Memory B cell (primary cell): ENCODE measurements at places on chromosomes 4 and X.

DNA sequence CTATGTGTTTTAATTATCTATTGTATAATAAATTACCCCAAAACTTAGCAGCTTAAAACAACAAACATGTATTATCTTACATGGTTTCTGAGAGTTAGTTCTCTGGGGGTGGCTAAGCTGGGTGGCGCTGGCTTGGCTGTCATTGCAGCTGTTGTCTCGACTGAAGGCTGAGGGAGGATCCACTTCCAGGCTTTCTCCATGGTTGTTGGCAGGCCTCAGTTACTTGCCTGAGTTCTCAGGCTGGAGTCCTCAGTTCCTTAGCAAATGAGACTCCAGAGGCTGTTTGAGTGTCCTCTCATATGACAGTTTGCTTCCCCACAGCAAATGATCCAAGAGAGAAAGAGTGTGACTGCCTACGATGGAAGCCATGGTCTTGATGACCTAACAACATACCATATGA is 23.5 kb upstream of the GALNT7 start:
- no peak overlapping the region for H3K4me3 ChIP-seq
- H3K36me3 ChIP-seq, result no peaks in the 10 kb centered on the region
- H3K27ac ChIP-seq, result no peak overlapping the region
- DNase-seq, result no peak

GRCh38 chr4:165502916-165503907 is 124.4 kb downstream of the CPE start:
- H3K27ac ChIP-seq, result no peak overlapping the region
- no peak for DNase-seq
- H3K27me3 ChIP-seq, result peaks cover 8% of the 10 kb centered on the region

DNA sequence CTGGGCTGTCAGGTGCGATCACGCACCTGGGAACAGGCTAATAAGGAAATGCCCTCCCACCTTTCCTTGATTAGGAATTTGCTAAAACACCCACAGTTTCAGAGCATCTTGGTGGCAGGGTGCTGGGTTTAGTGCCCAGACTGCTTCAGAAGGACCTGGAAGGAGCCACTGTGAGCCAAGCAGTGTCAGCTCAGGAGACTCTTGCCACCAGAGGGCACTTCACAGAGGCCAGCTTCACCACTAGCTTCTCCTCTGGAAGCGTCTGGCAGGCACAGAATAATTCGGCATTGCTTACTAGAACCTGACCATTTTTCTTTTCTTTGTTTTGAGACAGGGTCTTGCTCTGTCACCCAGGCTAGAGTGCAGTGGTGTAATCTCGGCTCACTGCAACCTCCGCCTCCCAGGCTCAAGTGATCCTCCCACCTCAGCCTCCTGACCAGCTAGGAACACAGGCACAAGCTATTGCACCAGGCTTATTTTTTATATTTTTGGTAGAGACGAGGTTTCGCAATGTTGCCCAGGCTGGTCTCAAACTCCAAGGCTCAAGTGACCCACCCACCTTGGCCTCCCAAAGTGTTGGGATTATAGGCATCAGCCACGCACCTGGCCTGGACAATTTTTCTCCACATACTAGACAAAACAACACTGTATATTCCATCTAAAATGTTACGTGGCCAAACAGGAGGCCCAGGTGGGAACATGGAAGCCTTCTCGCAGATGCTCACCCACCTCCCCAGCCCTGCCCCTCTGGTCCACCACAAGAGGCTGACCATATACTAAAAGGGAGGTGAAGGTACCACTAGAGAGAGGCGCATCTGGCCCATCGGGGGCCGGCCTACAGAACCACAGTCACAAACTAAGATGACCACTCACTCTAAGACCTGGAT is 14.1 kb downstream of the NOP14 start:
- peaks cover 44% of the 10 kb centered on the region for H3K36me3 ChIP-seq
- no peaks in the 10 kb centered on the region for H3K27me3 ChIP-seq
- H3K4me1 ChIP-seq, result no peaks in the 10 kb centered on the region
- no peak overlapping the region for H3K4me3 ChIP-seq
- DNase-seq, result no peak
- H3K27ac ChIP-seq, result no peak overlapping the region

DNA sequence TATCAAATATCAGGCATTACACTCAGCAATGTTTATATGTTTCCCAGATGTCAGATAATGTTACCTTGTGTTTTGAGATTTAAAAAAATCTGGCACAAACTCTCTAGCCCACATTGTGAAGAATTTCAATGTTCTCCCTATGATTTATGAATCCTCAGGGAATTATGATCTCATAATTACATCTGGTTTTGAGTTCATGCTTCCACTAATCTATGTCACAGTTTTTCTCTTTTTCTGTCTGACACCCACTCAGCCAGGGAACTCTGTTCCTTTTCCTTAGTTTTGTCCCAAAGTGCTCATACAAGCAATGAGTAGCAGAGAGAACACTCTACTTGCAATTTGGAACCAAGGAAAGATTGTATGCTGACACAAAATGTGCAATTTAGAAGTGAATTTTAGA is 212.1 kb upstream of the POF1B start:
- H3K27me3 ChIP-seq, result no peaks in the 10 kb centered on the region
- DNase-seq, result no peak
- H3K36me3 ChIP-seq, result no peaks in the 10 kb centered on the region
- no peak overlapping the region for H3K4me3 ChIP-seq
- no peaks in the 10 kb centered on the region for H3K4me1 ChIP-seq
- H3K27ac ChIP-seq, result no peak overlapping the region

DNA sequence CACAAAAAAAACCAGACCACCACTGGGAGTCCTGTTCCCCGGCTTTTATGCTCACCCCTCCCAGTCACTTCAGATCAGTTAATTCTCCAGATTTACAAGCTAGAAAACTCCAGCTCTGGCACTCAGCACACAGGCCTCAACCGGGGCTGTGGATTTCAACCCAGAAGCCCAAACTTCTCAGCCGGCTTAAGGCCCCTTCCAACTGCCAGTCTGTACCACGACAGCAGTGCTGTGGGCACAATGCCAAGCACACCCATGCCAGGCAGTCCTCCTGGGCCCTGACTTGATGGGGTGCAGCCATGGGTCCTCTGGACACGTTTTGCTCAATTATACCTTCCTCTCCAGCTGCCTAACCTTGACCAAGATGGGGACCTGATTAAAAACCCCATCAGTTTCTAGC is 12.2 kb downstream of the SOD3 start:
- peaks cover 4% of the 10 kb centered on the region for H3K27me3 ChIP-seq
- no peak overlapping the region for H3K27ac ChIP-seq
- no peaks in the 10 kb centered on the region for H3K4me1 ChIP-seq
- no peaks in the 10 kb centered on the region for H3K36me3 ChIP-seq

DNA sequence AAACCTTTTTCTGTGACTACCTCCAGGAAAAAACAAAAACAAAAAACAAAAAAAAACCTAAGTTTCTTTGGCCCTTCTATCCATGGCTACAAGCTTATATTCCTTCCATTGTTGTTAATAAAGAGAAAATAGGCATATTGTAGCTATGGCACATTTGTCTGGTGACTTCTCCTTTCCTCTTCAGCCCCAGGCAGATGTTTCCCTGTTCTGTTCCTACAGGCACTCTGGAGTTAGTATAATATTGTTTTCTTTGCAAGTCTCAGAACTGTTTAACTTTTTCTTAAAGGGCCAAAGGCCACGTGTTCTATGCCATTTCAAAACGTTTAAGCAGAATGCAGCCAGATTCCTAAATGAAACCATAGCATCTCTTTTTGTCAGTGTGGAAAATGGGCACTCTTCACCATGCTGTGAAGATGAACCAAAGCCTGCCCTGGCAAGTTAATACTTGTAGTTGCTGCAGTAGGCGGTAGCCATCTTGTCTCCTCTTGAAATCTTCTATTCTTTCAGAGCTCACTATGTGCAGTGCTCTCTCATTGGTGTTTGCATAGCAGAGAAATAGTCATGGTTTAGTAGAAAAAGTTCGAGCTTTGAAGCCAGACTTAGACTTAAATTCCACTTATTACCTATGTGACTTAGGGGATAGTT is 44.8 kb upstream of the MTMR1 start:
- peaks cover 3% of the 10 kb centered on the region for H3K4me1 ChIP-seq
- no peak for DNase-seq
- H3K36me3 ChIP-seq, result peaks cover 24% of the 10 kb centered on the region
- H3K27ac ChIP-seq, result no peak overlapping the region

GRCh38 chr4:177986236-177986635 is 544.0 kb upstream of the AGA start:
- H3K27me3 ChIP-seq, result no peaks in the 10 kb centered on the region
- no peak overlapping the region for H3K27ac ChIP-seq
- no peaks in the 10 kb centered on the region for H3K36me3 ChIP-seq
- no peaks in the 10 kb centered on the region for H3K4me1 ChIP-seq

GRCh38 chr4:59412739-59413138 is 1787.4 kb upstream of the ADGRL3 start:
- no peak overlapping the region for H3K4me3 ChIP-seq
- no peak overlapping the region for H3K27ac ChIP-seq
- no peaks in the 10 kb centered on the region for H3K27me3 ChIP-seq
- no peaks in the 10 kb centered on the region for H3K4me1 ChIP-seq

DNA sequence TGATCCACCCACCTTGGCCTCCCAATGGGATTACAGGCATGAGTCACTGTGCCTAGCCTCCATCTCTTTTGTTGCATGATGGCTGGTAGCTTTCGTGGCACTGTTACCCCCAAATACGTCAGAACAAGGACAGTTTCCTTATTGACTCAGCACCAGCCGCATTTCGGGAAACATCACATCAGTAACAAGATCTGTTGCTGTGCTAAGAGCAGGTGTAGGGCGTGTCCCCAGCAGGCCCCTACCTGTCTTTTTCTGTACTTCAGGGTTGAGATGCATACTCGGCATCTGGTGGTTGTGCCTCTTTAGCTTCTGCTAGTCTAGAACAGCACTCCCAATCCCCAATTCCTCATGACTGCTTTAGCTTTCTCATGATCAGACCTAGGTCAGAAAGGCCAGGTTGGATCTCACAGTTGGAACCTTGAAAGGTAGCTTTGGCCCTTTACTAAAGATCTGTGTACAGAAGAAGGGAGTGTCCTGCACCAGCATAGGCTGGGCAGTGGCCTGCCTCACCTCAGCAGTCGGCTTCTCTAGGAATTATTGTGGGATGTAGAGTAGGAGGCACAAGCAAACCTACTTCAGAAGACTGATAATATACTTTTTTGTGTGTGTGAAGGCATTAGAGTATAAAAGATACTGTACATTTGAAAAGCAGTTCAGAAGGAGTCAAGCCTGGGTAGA is 36.8 kb downstream of the NSD2 start:
- peak overlapping the region; percentile 47 for H3K27ac ChIP-seq
- no peak for DNase-seq
- peaks cover 6% of the 10 kb centered on the region for H3K4me1 ChIP-seq

GRCh38 chrX:51606446-51606845 is 12.3 kb downstream of the CENPVL3 start:
- no peak overlapping the region for H3K4me3 ChIP-seq
- no peak overlapping the region for H3K27ac ChIP-seq
- H3K36me3 ChIP-seq, result no peaks in the 10 kb centered on the region
- no peaks in the 10 kb centered on the region for H3K27me3 ChIP-seq
- DNase-seq, result no peak
- H3K4me1 ChIP-seq, result peaks cover 3% of the 10 kb centered on the region

- H3K4me1 ChIP-seq, result peaks cover 3% of the 10 kb centered on the region
- no peak overlapping the region for H3K27ac ChIP-seq
- no peaks in the 10 kb centered on the region for H3K27me3 ChIP-seq
- H3K36me3 ChIP-seq, result peaks cover 15% of the 10 kb centered on the region
- no peak for DNase-seq
These were observed 16.1 kb downstream of the CBR4 start for GRCh38 chr4:168993714-168994510.

DNA sequence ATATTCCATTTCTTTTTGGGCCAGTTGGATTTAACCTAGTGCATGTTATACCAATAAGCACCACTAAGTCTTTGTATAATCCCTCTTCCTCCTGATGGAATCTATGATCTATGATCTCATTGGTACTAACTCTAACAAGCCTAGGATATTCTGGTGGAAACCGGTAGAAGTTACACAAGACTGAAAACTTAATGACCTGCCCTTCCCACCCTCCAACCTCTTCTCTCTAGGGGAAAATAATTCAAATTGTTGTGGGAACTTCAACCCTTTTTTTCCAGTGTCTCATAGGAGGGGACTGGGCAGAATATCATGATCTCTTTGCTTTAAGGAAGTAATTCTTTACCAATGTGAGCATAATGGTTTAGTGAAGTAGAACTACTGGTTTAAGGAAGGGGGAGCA is 289.5 kb upstream of the BOD1L1 start:
- no peaks in the 10 kb centered on the region for H3K36me3 ChIP-seq
- no peaks in the 10 kb centered on the region for H3K4me1 ChIP-seq
- H3K4me3 ChIP-seq, result no peak overlapping the region

DNA sequence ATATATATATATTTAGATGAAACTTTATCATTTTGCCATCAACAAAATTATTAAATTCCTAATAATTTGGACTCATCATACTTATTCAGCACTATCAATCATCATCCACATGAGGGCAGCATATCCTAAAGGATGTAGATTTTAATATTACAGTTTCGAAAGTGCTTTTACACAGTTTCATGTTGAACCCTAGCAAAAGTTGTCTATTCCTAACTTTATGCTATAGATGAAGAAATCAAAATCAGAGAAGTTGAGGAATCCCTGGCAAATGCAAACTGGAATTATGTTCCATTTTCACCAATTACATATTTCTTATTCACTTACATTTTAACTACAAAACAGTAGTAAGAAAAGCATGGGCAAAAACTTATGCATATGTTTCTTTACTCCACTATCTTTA is 36.6 kb upstream of the UGT2A1 start:
- H3K4me3 ChIP-seq, result no peak overlapping the region
- no peaks in the 10 kb centered on the region for H3K27me3 ChIP-seq
- no peak for DNase-seq
- no peak overlapping the region for H3K27ac ChIP-seq
- H3K36me3 ChIP-seq, result no peaks in the 10 kb centered on the region

- no peak overlapping the region for H3K4me3 ChIP-seq
- no peak overlapping the region for H3K27ac ChIP-seq
- H3K4me1 ChIP-seq, result no peaks in the 10 kb centered on the region
- no peaks in the 10 kb centered on the region for H3K36me3 ChIP-seq
- DNase-seq, result peak; percentile 15
- H3K27me3 ChIP-seq, result no peaks in the 10 kb centered on the region
These were observed 33.5 kb upstream of the RASSF6 start for GRCh38 chr4:73653695-73654106.

- H3K36me3 ChIP-seq, result no peaks in the 10 kb centered on the region
- peaks cover 2% of the 10 kb centered on the region for H3K4me1 ChIP-seq
These were observed 115.1 kb upstream of the GPM6A start for GRCh38 chr4:175927121-175927520.

- no peak overlapping the region for H3K4me3 ChIP-seq
- H3K27me3 ChIP-seq, result no peaks in the 10 kb centered on the region
These were observed 47.6 kb downstream of the HTT start for GRCh38 chr4:3122081-3122563.

- peak; percentile 36 for DNase-seq
- no peaks in the 10 kb centered on the region for H3K27me3 ChIP-seq
- peak within 1 kb of the TSS; percentile 99 for H3K4me3 ChIP-seq
- peaks cover 10% of the 10 kb centered on the region for H3K36me3 ChIP-seq
- peak within 1 kb of the TSS; percentile 71 for H3K27ac ChIP-seq
These were observed at the start of gene ZC4H2 for GRCh38 chrX:64975989-64976672. ZC4H2 (minus strand) TSS chrX:64976450; CDS start chrX:64976377, 73 bp downstream.
